Endothelial cell (in vitro differentiated cells): ENCODE measurements at places on chromosomes 11 and 22. TPM values are rescaled to one million over a fixed set of nuclear protein-coding genes. Genes with fewer than 3 reads are reported as not detected.

- H3K36me3 ChIP-seq: no peaks in the 10 kb centered on the region
- no peaks in the 10 kb centered on the region for H3K4me1 ChIP-seq
- H3K27ac ChIP-seq: no peak overlapping the region
- no peaks in the 10 kb centered on the region for H3K27me3 ChIP-seq
- H3K4me3 ChIP-seq: no peak overlapping the region
Observed at GRCh38 chr11:40302669-40303068, 1156.8 kb downstream of the LRRC4C start.

DNA sequence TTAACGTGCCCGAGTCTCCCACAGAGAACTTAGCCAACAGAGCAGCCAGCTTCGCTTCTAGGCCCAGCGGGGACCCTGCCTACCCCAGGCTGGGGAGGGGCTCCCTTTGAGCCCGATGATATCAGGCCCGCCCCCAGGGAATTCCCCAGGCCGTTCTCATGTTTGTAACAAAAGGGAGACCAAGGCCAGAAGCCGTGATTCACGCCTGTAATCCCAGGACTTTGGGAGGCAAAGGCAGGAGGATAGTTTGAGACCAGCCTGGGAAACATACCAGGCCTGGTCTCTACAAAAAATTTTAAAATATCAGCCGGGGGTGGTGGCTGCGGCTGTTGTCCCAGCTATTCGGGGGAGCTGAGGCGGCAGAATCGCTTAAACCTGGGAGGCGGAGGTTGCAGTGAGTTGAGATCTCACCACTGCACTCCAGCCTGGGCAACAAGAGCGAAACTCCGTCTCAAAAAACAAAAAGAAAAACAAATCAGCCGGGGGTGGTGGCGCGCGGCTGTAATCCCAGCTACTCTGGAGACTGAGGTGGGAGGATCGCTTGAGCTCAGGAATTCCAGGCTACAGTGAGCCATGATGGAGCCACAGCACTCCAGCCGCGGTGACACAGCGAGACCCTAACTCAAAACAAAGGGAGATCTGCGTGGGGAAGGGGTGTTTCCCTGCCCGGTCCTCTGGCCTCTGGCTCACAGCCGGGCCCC lies 1.7 kb downstream of the DRD4 start:
- peaks cover 34% of the 10 kb centered on the region for H3K27me3 ChIP-seq
- no peak overlapping the region for H3K27ac ChIP-seq
- no peak for DNase-seq
- H3K36me3 ChIP-seq: peaks cover 4% of the 10 kb centered on the region

Gene ACCS
- total RNA-seq: 38.8 TPM

GRCh38 chr11:71946144-71946571 lies 17.3 kb downstream of the RNF121 start:
- H3K27me3 ChIP-seq: no peaks in the 10 kb centered on the region
- H3K36me3 ChIP-seq: no peaks in the 10 kb centered on the region
- no peaks in the 10 kb centered on the region for H3K4me1 ChIP-seq
- DNase-seq: no peak
- no peak overlapping the region for H3K4me3 ChIP-seq
- no peak overlapping the region for H3K27ac ChIP-seq

GRCh38 chr11:125842321-125842948 lies 9.3 kb downstream of the PATE4 start:
- peaks cover 8% of the 10 kb centered on the region for H3K36me3 ChIP-seq
- peak; percentile 17 for DNase-seq
- no peaks in the 10 kb centered on the region for H3K27me3 ChIP-seq
- no peak overlapping the region for H3K4me3 ChIP-seq
- no peak overlapping the region for H3K27ac ChIP-seq
- H3K4me1 ChIP-seq: peaks cover 8% of the 10 kb centered on the region

Gene IGF2
- 2.1 TPM for total RNA-seq

DNA sequence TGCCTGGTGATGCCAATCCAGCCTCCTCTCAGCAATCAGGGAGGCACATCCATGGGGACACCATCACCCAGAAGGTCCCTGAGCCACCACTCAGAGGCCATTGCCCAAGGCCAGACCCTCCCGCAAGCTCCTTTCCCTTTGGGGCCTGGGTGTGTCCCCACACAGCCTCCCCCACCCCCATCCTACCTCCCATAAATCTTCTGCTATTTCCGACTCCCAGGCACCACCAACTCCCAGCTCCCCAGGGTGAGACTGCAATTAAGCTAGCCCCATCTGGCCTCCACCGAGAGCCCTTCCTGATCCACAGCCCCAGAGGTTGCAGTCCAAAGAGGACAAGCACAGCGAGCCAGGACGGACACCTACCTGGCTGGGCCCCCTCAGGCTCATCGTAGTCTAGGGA lies 6.3 kb downstream of the ARHGAP1 start:
- H3K27ac ChIP-seq: no peak overlapping the region
- peaks cover 5% of the 10 kb centered on the region for H3K27me3 ChIP-seq
- H3K4me3 ChIP-seq: no peak overlapping the region

DNA sequence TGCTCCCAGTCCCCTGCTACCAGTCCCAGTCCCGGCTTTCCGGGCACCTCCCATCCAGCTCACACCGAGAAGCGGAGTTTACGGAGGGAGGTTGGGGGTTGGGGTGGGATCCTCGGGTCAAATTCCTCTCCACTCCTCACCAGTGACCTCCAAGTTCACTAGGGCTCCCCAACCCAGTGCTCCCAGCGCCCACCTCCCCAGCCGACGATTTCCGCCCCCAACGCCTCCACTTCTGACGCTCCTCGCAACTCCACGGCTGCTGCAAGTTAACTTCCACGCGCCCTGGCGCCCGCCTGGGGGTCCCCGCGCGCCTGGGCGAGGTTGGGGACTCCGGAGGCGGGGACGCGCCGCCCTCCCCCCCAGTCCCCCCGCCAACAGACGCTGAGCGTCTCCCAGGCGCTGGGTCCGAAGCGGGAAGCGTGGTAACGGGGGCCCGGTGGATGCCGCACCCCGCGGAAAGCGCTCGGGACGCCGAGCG lies 526 bp downstream of the TPST2 start:
- no peaks in the 10 kb centered on the region for H3K27me3 ChIP-seq
- DNase-seq: peak; percentile 38
- H3K4me1 ChIP-seq: peaks cover 41% of the 10 kb centered on the region
- peak overlapping the region; percentile 95 for H3K4me3 ChIP-seq
- H3K36me3 ChIP-seq: peaks cover under 1% of the 10 kb centered on the region
- H3K27ac ChIP-seq: no peak overlapping the region
